Stimulated activated CD4-positive, alpha-beta T cell treated with anti-CD3 and anti-CD28 coated beads, Interleukin-12 subunit alpha, Interleukin-12 subunit beta, amount 100 ng/mL, for 48 hours (primary cell): ENCODE measurements at places on chromosomes 6 and 20.

DNA sequence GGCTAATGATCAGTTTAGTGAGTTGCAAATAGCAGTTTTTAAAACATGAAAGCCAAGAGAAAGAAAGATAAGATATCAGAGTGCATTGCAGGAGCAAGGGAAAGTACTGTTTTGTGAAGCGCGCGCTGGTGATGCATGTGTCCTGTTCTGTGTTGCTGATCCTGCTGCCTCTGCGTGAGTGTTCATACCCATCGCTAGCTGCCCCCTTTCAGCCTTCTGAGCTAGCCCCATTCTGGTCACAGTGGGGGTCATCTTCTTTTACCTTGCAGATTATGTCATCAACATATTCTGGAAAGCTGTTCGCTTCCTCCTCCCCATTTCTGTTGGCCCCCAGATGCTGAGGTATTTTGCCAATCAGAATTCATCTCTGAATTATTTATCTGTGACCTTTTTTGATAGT, 1.9 kb downstream of the MRAP2 start:
- DNase-seq, result no peak

DNA sequence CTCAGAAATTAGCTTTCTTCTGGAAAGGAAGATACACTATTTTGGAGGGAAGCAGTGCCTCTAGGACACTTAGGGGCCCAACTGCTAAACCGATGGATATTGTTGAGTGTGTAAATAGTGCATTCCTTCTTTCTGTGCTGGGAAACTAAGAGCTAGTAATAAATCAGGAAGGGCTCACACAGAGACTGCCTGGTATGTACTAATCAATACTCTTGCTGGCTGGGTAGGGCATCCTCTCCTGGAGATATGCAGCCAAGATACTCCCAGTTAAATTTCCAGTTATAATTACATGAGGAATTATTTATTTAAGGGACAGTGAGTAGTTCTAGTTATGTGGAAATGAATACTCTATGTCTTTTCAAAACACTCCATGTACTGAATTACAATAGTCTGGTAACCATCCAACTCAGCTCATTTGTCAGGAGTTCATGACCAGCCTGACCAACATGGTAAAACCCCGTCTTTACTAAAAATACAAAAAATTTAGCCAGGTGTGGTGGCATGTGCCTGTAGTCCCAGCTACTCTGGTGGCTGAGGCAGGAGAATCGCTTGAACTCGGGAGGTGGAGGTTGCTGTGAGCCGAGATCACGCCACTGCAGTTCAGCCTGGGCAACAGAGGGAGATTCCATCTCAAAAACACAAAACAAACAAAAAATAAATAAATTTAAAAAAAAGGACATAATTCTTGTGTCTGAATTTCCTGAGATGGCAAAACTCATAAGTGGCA, 100.0 kb downstream of the OR2B2 start:
- DNase-seq, result no peak

- DNase-seq, result no peak
These were observed 28.5 kb downstream of the KDM1B start for GRCh38 chr6:18183766-18184165.

GRCh38 chr20:24535941-24536730, 66.7 kb downstream of the SYNDIG1 start:
- DNase-seq, result no peak

DNA sequence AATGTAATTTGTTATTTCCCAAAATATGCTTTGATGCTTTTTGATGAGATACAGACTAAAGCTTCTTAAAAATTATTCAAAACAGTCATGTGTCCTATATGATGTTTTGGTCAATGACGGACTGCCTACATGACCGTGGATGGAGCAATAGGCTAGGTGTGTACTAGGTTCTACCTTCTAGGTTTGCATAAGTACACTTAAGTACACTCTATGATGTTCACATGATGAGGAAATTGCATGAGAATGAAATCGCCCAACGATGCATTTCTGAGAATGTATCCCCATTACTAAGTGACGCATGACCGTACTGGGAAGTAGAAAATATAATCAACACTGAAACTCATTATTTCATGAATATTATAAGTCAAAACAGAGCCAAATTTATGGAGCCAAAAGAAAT, 151.3 kb upstream of the UST start:
- no peak for DNase-seq

- no peak for DNase-seq
These were observed 42.5 kb upstream of the ASCC3 start for GRCh38 chr6:100923481-100924165.

DNA sequence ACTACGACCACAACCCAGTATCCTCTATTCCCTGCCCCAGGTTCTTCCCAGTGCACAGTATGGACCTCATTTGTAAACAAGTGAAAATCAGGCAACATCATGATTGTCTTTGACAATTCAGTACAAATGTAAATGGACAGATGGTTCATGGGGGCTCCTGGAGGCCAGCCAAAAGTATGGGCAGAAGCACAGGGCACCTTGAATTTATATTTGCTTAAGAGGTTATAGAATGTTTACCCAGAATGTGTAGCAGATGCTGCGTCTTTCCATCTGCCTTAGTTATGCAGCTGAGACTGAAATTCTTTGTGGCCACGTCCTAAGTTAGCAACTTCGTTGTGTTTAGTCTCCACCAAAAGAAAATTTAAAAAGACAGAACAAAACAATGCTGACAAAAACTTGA, 559.6 kb upstream of the NRSN1 start:
- no peak for DNase-seq
